NCI-H187 (cell line): ENCODE measurements at places on chromosomes 11 and 22.

GRCh38 chr11:1396375-1396841 lies 6.7 kb downstream of the BRSK2 start:
- no peak for DNase-seq

- DNase-seq: no peak
Observed at GRCh38 chr11:28058333-28058732, 49.6 kb downstream of the KIF18A start.

DNA sequence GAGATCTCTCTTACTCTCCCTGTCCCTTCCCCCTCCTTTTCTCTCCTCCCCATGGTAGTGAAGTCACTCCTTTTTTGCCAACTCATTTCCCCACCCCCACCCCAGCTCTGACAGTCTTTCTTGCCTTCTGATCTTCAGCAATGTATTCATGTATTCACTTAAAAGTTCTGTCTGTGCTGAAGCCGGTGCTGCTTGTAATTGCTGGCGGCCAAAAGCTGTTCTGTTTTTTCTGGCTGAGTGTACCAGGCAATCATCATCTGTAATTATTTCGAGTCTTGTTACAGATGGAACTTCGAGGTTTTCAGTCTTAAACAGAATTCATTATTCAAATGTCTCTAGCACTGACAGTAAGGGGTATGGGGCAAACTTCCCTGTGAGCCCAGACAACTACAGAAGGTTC lies 99.5 kb downstream of the SPATA19 start:
- no peak for DNase-seq

GRCh38 chr11:1409108-1409851 lies 19.5 kb downstream of the BRSK2 start:
- no peak for DNase-seq
